ENCODE measurements at places on chromosomes 12 and 14.

- DNase-seq = no peak
These were observed 102.8 kb upstream of the TMCC3 start for GRCh38 chr12:94753036-94753679.

DNA sequence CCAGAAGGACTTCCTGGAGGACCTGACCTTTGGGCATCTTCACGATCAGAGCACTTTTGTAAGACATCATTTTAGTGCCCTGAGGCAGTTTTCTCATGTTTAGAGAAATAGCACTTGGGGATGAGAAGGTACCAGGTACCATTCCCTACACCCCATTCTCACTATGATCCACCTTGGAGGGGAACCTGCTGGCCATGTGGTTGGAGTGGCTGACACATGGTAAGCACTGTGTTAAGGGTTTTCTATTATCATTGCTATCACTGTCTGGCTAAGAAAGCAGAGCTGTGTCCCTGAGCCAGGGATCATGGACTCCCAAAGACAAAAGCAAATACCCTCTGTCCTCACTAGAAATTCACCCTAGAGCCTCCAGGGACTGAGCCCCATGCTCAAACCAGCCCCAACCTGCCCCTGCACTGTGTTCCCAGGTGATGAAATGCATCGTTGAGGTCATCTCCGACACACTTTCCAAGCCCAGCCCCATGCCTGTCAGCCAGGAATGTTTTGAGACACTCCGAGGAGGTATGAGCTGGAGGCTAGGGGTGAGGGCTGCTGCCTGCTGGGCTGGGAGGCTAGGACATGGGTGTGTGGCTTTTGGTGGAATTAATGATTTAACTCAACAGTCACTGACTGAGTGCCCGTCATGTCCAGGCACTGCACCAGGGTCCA lies 3.4 kb downstream of the CHGA start:
- DNase-seq = no peak

GRCh38 chr14:88790501-88791251 lies 2.1 kb downstream of the EML5 start:
- no peak for DNase-seq

DNA sequence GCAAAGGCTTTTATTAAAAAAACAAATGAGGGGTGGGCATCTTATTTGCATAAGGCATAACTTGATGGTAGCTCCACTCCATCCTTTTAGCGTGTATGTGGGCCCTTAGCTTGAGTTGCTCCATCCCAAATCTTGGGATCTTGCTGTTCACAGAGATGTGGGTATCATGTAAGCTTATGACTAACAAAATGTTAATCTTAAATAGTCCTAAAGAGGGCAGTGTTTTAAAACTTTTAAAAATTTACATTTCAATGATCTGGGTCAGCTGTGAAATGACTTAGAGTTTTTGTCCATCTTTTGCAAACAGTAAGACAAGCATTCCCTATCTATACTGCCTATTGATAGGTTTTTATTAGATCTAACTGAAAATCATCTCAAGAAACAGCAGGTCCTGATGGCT lies 86.0 kb downstream of the SLCO1A2 start:
- no peak for DNase-seq

DNA sequence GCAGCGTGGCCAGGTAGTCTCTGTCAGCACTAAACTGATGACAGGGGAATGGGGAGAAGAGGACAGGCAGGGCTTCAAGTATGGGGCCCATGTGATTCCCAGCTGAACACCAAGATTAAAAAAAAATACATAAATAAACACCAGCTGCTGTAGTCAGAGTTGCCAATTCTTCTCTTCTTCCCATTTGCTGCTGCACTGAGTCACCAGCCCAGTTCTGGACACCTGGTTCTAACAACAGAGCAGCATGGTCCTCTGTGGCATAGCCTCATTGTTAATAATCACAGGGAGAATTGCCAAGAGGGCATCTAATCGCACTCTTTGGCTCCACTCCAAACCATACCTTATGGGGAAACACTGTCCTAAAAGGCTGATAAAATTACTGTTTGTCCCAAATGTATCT lies 15.1 kb downstream of the PPM1H start:
- DNase-seq = no peak

- DNase-seq = peak; percentile 8
These were observed 107.4 kb downstream of the TSHR start for GRCh38 chr14:81062816-81063215.

DNA sequence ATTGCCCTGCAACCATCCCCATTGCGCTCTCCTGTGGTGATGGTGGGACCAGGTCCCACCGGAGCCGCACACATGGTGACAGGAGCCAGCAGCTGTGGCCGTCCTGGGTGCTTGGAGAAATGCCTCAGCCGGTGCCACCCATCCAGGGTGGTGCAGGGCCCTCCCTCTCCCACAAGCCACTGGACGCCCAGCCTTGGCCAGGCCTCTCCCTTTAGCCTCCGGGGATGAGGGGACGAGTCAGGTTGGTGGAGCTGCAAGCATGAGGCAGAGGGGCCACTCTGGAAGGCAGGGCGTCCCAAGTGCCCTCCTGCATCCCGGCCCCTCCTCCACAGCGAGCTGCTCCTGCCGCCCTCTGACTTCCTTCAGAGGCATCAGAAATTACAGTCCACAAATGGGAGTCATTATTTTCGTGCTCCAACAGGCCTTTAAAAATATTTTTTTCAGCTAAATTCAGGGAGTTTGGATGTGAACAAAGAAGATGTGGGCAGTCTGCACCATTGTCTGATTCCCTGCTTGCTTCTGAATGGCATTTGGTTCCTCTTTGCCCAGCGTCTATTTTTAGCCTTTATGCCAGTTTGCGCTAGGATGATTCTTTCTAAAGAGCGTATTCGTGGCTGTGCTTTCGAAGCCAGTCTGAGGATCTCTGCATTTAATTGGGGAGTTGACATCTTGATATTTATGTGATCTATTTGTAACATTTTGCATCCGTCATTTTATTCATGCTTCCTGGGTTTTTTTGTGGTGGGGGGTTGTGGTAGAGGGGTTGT lies 189.4 kb downstream of the ADGRD1 start:
- DNase-seq = no peak

DNA sequence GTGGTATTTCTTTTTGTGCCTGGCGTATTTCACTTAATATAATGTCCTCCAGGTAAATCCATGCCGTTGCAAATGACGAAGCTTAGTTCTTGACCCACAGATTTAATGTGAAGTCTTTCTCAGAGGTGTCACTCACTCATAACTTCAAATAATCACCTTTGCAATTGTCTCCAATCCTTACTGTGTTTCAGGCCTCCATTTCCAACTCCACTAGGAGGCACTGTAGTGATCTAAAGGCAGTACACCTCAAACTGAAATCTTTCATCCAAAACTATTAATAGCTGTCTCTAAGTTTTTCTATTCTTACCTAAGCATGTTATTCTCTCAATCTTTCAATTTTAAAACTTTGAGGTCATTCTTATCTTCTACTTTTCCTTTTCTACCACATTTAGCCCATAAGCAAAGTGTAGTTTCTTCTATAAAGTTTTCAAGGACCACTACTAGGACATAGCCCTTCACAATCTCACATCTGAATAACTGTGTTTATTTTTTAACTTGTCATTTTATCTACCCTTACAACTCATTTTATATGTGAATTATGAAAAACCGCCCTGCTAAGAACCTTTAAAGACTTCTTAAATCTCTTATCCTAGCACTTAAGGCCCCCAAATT lies 25.5 kb upstream of the FBXO34 start:
- peak; percentile 60 for DNase-seq

DNA sequence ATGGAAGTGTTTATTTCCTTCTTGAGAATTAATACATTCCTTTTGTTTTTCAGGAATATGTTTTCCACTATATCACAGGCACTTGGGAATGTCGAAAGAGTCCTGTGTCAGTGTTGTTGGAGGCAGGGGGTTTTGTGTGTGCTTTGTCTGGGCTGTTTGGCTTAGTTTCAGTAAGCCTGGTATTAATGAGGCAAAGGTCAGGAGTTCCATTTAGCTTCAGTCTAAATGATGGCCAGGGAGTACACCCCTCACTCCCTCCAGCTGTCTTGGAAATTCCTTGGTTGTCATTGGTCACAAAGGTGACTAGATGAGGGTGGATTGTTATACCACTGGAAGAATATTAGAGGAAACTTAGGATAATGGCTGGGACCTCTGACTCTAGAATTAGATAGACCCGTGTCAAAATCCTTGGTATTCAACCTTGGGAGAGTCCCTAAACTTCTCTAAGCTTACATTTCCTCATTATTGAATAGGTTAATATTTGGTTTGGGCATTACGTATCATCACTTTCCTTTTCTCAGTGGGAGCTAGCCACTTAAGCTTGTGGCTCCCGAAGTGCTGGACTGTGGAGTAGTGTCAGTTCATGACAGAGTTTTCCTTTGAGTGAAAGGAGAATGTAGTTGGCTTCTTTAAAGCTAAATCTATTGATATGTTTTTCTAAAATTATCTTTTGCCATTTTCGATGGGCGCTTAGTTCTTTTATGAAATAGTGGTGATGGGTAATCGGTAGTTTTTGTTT lies 5.2 kb downstream of the FRS2 start:
- no peak for DNase-seq

- no peak for DNase-seq
These were observed 80.1 kb upstream of the PDZRN4 start for GRCh38 chr12:41108032-41108431.

GRCh38 chr14:99756796-99757195 lies 36.4 kb upstream of the EML1 start:
- no peak for DNase-seq

- DNase-seq = no peak
These were observed 669 bp downstream of the RFX4 start for GRCh38 chr12:106583242-106584103.

- no peak for DNase-seq
These were observed 186.4 kb downstream of the MSRB3 start for GRCh38 chr12:65464930-65465329.

DNA sequence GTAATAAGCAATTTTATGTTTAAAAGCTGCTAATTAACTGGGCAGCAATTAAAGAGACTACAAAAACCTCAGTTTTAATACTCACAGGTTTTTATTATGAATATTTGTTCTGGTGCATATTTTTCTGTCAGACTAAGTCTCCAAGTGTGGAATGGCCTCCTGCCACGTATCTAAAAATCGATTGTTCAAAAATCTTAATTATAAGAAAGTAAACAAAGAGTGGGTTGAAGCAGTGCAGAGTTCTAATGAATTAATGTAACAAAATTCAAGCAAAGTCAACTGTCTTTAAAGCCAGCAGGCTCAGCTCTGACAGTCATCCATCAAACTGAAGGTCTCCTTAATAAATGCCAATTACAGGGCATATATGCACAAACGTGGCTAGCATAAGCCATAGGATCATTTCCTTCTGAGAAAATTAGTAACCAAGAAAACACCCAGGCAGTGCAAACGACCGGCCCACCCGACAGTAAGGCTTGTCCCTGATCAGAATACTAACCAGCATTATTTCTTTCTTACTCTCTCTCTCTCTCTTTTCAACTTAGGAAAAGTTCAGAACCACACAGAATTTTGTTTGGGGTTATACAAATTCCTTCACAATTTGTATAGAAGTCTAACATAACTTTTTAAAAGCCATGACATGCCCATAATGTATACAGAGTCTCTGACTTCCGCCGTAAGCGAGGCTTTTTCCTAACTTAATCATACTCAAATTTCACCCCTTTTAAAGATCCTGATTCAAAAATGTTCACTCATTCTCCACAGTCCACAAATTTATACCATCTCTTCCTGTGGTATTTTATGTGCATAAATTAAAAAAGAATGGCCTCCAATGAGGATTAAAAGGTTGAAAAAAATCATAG lies 83.8 kb downstream of the SLC25A21 start:
- no peak for DNase-seq

GRCh38 chr12:123264642-123265041 lies 7.0 kb downstream of the CDK2AP1 start:
- DNase-seq = no peak

DNA sequence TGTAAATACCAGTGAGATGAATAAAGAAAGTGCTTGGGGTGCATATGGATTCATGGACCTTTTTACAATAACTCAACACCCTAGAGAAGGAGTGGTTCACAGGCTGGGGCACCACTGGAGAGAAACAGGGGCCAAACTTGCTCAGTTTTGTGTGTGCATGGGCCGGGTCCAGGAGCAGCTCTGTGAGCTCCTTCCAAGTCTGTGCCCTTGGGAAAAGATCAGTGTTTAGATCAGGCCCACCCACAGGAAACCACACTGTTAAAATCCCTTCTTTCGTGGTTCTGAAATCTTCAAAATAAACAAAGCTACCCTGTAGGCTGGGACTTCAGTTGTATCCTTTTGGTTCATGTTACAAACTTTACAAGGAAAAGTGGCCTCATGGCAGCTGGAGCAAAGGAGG lies 156.1 kb upstream of the TMEM260 start:
- no peak for DNase-seq

- DNase-seq = no peak
These were observed 49.1 kb downstream of the AVPR1A start for GRCh38 chr12:63101920-63102319.

GRCh38 chr14:64737391-64738280 lies 33.4 kb downstream of the PLEKHG3 start:
- DNase-seq = no peak

DNA sequence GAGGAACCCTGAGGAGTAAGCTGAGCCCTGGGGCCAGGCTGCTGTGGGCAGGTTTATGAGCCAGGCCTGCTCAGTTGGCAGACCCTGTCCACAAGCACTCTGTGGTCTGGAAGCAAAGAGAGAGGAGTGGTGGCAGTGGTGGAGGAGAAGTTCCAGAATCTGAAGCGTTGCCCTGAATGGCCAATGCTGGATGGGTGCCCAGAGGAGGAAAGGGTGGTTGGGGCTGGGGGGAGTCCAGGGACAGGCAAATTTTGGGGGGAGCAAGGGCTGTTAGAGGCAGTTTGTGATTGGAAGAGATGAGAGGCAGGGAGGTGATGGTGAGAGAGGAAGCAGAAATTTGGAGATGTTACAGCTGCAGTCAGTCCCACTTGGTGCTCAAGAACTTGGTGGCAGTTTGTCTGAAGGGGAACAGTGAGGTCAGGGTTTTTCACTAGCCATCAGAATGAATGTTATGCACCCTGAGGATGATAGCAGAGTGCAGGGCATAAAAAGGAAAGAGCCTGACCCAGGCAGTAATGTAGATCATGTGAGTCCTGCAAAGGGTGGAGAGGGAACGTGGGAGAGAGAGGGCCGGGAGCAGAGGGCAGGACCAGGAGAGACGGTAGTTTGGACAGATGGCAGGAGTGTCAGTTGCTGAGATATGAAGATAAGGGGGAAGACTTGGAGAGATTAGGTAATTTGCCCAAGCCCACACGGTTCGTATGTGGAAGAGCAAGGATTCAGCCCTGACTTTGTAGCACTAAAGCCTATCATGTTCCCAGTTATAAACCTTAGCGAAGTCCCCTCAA lies 51.2 kb downstream of the GALNT8 start:
- DNase-seq = no peak

DNA sequence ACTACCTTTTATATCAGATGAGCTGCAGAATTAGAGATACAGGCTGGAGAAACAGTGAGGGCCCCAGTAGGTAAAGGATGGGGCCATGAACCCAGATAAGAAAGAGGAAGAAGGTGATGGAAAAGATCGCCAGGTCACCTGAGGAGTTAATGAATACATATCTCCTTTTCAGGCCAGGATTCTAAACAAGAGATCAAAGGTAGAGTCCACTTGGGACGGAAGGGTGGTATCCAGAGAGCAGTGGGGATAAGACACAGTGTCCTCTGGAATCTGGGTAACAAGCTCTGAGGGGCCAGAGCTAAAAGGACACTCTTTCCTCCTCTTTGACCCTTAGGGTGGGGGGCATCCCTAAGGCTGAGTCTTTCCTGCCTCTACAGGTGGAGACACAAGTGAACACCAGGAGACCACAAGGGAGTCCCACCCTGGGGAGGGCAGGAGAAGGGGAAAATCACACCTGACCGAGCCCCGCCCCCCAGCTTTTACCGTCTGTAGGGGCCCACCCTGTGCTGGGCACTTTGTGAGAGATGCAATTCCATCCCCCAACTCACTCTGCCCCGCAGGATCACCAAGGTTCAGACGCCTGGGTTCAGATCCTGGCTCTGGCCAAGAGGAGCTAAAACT lies 27.3 kb downstream of the SERPINA1 start:
- no peak for DNase-seq

Measured in CD4-positive, alpha-beta T cell treated with Interleukin-2 at 100 ng/mL for 4 hours (primary cell).